ENCODE measurements at places on chromosomes 1 and 21.

- DNase-seq = no peak
Observed at GRCh38 chr1:41366455-41367287, 5.4 kb downstream of the FOXO6 start.

DNA sequence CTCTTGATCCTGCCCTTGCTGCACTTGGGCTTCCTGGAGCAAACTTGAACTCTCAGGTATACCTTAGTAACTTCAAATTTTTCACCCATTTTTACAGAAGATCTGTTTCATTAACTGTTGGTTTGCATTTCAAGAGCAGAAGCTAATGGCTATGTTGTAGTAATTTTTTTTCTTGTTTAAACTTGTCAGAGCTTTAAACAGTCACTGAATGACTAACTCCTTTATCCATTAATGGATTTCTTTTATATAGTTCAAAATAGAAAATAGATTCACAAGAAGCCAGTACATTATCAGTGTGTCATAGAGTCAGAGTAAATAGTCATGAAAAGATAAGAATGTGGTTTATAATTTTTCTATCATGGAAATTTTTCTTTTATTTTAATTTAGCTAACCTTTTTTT lies 13.6 kb downstream of the SRSF11 start:
- no peak for DNase-seq

DNA sequence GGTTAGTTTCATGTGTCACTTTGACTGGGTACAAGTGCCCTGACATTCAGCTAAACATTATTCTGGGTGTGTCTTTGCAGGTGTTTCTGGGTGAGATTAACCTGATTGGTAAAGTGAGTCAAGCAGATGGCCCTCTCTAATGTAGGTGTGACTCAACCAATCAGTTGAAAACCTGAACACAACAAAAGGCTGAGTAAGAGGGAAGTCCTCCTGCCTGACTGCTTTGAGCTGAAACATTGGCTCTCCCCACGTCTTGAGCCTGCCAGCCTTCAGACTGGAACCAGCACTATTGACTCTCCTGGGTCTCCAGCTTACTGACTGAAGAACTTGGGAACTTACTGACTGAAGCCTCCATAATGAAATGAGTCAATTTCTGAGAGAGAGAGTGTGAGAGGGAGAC lies 70.0 kb upstream of the C21orf91 start:
- no peak for DNase-seq

GRCh38 chr21:27586326-27586725 lies 619.4 kb upstream of the ADAMTS5 start:
- no peak for DNase-seq

DNA sequence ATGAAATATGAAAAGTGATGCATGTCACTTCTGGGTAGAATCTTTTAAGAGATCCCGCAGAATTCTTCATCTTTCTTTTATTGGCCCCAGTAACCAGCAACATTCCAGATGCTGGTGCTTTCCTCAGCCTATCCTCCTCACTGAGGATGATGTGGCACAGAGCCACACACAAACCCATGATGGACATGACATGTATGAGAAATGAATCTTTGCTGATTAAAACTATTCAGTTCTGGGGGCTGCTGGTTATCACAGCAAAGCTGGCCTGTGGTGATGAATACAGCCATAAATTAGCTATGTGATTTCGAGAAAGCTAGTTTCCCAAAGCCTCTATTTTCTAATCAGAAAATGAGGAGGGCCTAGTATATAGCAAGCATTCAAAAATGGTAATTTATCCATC lies 8.3 kb upstream of the ERICH3 start:
- no peak for DNase-seq

DNA sequence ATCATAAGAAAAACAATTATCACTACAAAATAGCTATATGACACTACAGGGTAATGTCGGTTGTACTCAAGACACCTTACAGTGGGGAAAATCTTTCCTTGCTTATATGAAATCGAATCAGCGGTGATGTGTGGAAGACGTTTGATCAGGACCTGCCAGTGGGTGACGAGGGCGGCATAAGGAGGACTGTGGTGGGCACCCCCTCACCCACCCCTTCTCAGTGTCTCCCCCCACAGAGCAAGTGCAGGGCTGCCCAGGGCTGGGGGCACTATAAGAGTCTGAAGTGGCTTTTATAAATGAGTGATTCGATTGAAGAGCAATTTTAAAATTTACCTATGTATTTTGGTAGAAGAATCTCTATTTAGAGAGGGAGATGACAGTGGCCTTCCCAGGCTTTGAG lies 35.8 kb downstream of the CRYAA start:
- no peak for DNase-seq

DNA sequence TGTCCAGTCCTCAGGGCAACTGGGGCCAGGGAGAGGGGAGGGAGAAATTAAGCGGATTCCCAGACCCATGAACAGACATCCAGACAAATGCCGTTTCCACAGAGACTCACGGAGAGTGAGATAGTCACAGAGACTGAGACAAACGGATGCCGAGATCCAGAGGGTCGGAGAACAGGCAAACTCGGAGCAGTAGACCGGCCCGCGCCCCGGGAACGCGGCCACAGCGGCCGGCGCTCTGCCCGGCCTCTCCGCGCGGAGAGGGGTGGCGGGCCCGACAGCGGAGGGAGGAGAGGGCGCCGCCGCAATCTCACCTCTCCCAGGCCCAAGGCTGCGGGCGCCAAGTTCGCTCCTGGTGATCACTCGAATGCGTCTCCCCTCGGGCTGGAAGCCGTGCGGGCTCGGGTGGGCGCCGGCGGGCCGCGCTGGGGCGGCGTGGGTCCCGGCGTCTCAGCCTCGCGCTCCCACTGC lies 831 bp upstream of the FOXD2 start:
- no peak for DNase-seq

- no peak for DNase-seq
Observed at GRCh38 chr1:42431514-42431913, 24.3 kb downstream of the ZMYND12 start.

DNA sequence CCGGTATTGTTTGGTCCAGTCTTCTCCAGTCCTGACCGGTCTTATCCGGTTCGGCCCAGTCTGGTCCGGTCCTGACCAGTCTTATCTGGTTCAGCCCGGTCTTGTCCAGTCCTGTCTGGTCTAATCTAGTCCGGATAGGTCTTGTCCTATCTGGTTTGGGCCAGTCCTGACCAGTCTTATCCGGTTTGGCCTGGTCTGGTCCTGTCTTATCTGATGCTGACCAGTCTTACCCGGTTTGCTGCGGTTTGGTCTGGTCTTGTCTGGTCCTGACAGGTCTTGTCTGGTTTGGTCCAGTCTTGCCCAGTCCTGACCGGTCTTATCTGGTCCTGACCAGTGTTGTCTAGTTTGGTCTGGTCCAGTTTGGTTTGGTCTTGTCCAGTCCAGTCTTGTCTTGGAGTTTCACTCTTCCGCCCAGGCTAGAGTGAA lies 30.1 kb downstream of the DHX9 start:
- no peak for DNase-seq

DNA sequence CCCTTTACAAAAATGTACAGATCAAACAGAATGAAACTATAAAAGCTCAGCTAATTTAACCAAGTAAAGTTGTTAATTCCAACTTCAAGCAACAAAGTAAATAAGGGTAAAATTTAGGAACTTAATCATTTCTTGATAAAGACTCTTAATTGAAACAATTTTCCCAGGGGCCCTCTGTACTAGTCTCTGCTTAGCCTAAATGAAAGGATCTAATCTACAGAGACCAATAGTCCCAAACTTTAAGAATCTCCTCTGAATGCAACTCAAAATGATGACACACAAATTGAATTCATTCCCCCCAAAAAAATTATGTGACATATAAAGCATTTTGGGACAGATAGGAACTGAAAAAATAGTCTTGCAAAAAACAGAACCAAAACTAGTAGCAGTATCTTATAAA lies 16.6 kb downstream of the EYA3 start:
- no peak for DNase-seq

GRCh38 chr1:53560581-53561502 lies 101.6 kb downstream of the DMRTB1 start:
- DNase-seq = no peak

GRCh38 chr1:86499987-86500593 lies 31.4 kb downstream of the CLCA1 start:
- DNase-seq = no peak

GRCh38 chr1:234342774-234343173 lies 30.5 kb upstream of the COA6 start:
- DNase-seq = no peak

- no peak for DNase-seq
Observed at GRCh38 chr1:155208541-155209311, at the start of gene MTX1. TSS of gene MTX1 (plus strand) at chr1:155208695. CDS start at chr1:155208805, 110 bp downstream.
